ENCODE measurements at places on chromosomes 11 and 22.

- no peak for DNase-seq
Observed at GRCh38 chr22:46163557-46163888, 13.2 kb downstream of the PPARA start.

DNA sequence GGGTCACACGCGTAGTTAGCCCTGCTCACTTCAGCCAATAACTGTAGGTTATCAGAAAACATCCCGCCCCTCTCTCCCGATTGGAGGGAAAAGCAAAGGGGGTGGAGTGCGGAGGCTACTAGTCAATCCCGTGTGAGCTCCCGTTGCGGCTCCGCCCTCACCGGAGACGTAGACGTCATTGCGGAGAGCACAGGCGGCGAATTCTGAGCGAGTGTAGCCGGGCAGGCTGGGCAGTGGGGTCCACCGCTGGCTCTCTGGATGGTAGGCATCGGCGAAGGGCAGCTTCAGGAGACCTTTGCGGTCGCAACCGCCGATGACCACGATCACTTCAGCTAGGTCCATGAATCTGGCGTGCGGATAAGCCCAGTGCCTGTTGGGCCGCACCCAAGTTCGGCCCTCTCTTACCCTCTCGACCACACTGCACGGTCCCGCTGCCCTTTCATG lies 4.7 kb downstream of the KLHL35 start:
- DNase-seq = peak; percentile 27

DNA sequence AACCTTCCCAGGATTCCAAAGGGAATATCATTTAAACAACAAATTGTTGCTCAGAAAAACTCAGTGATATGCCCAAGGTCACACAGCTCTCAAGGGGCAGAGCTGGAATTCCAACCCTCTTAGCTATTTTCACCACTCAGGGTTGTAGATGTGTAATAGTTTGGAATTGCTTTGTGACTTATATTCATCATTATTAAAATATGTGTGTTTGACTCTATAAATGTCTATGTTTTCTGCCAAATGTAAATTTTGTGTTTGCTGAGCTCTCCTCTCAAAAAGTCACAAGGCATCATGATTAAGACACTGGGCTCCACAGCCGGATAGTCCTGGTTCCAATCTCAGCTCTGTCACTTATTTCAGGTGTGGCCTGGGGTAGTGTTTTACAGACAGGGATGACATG lies 407.3 kb downstream of the TMEM135 start:
- DNase-seq = no peak

GRCh38 chr11:80317612-80318011 lies 876.8 kb upstream of the TENM4 start:
- DNase-seq = no peak

DNA sequence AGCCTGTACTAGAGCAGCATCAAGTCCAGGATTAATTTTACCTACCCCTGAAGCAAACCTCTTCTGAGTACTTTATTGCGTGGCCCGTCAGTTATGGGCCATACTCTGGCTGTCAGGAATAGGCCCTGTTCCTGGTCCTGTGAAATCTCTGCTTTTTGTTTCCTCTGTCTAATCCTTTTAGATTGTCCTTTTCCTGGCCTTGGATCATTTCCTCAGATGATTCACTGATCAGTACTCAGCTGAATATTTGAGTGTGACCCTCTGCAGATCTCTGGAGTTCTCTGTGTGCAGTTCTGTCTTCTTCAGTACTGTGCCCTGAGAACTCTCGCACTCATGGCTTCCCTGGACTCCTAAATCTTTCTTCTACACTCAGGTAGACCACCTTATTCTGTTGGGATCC lies 123.5 kb downstream of the UVRAG start:
- no peak for DNase-seq

DNA sequence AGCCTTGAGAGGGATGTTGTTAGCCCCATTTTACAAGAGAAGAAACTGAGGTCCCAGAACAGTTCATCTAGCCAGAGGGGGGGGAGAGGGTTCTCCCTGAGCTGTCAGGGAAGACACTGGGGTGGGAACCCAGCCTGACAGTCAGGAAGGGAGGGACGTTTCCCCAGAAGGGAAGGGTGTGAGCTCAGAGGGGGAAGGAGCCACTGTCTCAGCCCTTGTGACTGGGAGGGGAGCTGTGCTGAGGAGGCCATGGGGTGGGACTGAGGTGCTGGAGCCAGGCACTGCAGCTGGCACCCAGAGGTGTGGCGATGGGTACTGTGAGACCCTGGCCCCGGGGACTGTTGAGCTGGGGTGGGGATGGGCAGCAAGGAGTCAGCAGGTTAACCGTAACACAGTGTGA lies 35.7 kb downstream of the DAGLA start:
- DNase-seq = no peak

DNA sequence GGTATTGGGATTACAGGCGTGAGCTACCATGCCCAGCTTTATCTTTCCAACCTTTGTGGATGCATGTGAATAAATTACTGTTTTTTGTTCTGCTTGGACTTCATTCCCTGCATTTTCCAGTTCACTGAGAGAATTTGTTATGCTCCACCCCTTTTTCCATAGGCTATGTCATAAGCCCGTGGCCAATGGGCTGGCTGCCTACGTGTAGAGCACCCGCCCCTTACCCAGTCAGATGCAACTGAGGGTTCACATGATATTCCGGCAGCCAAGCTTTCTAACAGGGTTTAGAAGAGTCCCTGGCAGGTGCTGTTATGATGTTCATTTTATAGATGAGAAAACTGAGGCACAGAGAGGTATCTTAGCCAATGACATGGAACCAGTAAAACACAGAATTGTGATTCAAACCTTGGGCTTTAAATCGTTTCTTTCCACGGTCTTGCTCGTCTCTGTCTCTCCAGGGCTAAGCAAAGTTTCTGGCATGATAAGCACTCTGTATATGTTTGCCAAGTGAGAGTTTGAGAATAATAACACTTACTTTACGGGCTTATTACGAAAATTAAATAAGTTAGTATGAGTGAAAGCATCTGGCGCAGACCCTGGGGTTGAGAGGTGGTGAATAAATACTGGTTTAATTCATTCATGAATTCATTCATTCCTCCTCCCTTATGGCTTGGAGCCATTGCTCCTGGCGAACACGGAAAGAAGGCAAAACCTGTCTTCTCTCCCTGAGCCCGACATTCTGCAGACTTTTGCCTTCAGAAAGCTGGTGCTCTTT lies 42.4 kb upstream of the RASD2 start:
- DNase-seq = no peak

GRCh38 chr22:30492144-30492543 lies 13.4 kb downstream of the SEC14L4 start:
- no peak for DNase-seq

DNA sequence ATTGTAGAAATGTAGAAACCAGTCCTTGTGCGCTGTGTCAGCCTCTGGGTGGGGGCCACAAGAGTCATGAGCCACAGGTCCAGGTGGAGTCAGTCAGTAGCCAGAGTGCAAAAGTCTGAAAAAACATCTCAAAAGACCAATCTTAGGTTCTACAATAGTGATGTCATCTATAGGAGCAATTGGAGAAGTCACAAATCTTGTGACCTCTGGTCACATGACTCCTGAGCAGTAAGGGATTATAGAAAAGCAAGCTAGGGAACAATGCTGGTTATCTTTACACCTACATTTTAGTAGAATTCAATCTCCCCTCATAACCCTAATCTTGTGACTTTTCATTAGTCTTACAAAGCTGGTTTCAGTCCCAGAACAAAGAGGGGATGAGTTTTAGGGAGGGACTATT lies 82.7 kb downstream of the CCDC83 start:
- no peak for DNase-seq

DNA sequence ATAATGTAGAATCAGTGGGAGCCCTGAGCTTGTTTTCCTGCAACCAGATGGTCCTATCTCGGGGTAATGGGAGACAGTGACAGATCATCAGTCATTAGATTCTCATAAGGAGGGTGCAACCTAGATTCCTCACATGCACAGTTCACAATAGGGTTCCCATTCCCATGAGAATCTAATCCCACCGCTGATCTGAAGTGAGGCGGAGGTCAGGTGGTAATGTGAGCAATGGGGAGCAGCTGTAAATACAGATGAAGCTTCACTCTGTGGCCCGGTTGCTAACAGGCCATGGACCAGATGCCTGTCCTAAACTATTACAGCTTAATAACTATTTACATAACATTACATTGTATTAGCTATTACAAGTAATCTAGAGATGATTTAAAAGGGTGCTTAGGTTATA lies 17.0 kb downstream of the DIXDC1 start:
- no peak for DNase-seq

- DNase-seq = no peak
Observed at GRCh38 chr22:31604137-31604705, 57.8 kb downstream of the PISD start.

DNA sequence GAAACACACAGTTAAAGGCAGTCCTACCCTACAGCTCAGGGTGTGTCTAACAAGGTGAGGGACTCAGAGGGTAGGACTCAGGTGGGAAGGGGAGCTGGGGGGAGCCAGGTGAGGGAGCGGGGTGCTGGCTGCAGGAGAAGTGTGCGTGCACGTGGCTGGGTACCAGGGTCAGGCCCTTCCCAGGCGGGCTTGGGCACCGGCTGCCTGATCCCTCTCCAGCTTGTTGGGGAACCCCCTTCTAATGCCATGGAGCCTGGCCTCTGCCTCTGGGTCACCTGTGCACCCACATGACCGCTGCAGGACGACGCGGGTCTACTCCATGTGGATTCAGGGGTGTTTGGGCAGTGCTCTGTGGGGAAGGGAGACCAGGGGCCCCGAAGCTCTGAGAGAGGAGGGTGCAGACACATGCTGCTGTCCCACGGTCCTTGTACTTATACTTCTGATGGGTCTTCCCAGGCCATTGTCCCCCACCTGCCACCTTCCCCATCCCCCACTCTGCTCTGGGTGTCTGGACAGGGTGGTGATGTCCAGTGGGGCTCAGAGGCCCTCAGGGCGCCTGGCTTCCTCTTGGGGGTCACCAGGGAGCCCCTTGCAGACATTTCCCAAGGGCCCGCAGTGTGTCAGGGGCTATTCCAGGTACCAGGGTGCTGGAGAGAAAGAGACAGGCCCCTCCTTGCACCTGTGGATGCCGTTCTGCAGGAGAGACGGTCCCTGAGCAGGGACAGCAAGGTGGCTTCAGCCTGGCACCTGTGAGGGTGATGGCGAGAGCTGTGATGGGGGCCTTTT lies 10.4 kb upstream of the MRGPRD start:
- no peak for DNase-seq

- no peak for DNase-seq
Observed at GRCh38 chr11:121967131-121967704, 148.8 kb downstream of the BLID start.

GRCh38 chr22:44355716-44356070 lies 42.9 kb upstream of the SHISAL1 start:
- DNase-seq = no peak

GRCh38 chr11:132559331-132560036 lies 972.8 kb downstream of the OPCML start:
- DNase-seq = no peak

- DNase-seq = no peak
Observed at GRCh38 chr11:27254744-27255446, 108.1 kb downstream of the CCDC34 start.

- no peak for DNase-seq
Observed at GRCh38 chr11:115623021-115623451, 118.8 kb upstream of the CADM1 start.

DNA sequence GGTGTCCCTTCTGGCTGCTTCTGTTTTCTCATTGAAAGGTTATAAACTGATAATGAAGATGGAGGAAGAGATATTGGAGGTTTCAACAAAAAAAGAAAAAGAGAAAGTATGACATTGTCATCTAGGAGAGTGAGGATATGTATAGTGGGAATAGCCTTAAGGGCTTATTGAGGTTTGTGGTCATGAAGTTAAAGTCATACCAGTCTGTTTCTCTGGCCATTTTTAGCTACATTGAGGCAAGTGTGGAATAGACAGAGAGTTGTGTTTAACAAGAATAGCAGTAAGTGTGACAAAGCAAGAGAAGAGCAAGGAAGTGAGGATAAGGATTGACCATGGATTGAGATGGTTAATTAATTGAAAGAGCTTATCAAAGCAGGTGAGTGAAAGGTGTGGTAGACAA lies 110.4 kb downstream of the ELP4 start:
- DNase-seq = no peak

DNA sequence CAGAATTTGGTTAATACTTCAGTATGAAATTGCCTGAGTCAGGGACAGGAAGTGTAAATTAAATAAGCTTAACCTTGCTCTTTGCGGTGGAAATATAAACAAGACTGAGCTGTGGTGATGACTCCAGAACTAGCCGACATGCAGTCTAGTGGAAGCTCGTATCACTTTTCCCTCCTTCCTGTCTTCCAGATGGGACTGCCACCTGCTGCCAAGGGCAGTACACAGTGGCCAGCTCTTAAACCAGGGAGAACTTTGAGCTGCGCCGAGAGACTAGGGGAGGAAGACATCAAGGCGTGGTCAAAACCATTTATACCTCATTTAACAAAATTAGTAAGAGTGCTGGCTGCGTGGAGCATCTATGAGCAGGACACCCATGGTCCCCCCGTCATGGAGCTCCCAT lies 31.3 kb upstream of the CTTN start:
- DNase-seq = no peak

DNA sequence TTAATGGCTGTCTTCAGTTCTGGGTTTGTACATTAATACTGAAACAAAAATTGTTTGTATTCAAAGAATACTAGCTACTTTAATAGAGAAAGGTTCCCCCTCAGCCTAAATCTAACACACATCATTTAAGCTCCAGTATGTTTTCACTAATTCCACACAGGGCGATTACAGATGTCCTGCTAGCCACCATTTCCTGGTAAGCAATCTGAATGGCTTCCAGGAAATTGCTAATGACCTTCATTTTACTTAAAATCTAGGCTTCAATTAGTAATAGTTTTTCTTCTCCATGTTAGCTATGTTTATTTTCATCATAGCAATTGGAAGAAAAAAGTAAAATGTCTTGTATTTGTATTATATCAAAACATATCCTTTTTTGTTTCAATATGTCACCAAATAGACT lies 132.8 kb downstream of the SOX6 start:
- DNase-seq = no peak

DNA sequence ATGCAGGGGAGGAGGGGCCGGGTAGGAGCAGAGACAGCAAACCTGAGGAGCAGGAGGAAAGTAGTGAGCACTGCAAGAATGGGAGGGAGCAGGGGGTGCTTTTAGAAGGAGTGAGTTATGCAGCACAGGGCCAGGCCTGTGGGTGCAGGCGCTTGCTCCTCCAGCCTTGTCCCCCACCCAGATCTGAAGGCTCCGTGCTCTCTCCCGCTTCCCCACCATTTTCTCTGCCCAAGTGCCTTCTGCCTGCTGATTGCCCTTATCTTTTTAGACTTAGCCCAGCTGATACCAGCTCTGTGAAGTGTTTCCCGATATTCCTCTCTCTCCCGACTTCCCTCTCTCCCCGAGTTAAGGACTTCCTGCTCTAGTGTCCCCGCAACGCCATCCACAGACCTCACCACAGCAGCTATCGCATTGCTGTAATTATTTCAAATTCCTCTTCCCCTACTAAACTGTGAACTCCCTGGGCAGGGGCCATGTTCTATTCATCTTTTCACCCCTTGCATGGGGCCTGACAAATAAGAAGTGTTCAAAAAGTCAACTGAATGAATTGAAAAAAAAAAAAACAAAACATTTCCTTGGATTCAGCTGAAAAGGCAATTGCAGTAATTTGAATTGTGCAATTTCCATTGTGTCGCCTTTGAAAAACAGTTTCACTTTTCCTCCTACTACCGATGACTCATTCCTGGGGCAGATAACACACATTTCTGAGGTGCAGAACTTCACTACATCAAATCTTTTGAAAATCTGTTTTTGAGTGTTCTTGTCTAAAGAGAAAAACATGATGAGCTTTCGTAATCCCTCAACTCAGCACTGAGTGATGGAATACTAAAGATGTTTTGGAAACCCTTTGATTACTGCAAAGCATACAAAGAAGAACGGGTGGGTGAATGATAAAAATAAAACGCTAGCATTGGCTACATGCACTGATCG lies 69.7 kb upstream of the BMAL1 start:
- peak; percentile 55 for DNase-seq
